Activated T-helper 2 cell treated with anti-CD3 and anti-CD28 coated beads, Interferon-gamma antibody, Interleukin-2, Interleukin-4, amounts not matched to agents 10 μg/mL and 5 μg/mL and 100 μg/mL, durations not matched to agents 14 hours and 24 hours and 36 hours (primary cell): ENCODE measurements at places on chromosomes 6 and 20.

DNA sequence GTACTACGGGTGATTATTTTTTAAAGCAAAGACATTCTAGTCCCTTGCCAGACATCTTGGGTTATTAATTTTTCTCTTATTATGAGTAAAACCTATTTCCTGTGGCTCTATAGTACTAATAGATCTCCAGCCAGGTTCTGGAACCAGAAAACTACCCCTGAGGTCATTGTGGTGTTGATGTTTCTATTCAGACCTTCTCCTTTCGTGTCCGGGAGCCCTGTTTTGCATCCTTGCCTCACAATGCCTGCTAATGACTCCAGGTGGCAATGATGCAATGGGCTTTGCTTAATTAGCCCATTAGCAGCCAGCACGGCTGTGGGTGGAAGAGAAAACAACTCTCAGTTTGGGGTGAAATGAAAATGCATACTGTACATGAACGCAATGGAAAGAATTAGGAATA, 62.9 kb upstream of the ARG1 start:
- H3K27ac ChIP-seq = no peak overlapping the region
- no peak overlapping the region for H3K4me3 ChIP-seq
- no peaks in the 10 kb centered on the region for H3K27me3 ChIP-seq

- H3K27ac ChIP-seq = no peak overlapping the region
- no peak overlapping the region for H3K4me3 ChIP-seq
- DNase-seq = no peak
- H3K36me3 ChIP-seq = no peaks in the 10 kb centered on the region
Observed at GRCh38 chr6:46062312-46062711, 46.7 kb upstream of the CLIC5 start.

DNA sequence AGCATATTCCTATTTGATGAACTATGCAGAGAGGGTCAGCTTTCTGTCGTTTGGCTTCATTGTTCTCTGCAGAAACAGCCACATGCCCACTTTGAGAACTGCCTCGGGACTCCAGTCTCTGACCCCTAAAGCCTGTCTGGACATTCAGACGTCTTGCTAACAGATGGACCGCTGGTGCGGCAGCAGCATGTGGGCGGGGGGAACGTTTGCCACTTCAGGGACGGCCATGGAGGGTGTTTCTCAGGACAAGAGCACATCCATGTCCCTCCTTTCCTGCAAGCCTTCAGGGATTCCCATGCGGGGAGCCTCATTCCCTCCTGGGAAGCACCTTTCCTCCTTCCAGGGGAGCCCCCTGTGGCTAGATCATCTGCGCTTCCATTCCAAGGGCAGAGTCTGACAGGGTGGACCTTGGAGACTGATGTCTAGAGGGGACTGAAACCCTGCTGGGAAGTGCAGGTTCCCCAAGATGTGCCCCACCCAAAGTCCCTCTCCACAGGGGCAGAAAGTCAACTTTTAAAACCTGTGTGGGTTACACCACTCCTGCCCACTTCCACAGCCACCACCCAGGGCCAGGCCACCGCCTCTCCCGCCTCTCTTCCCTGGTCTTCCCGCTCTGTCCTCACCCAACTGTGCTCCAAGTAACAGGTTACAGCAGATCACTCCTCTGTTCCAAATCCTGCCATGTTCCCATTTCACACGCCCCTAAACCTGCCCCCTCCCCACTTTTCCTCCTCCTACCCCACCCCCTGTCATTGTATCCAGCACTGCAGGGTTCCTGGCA, 94.8 kb upstream of the PMEPA1 start:
- H3K4me1 ChIP-seq = no peaks in the 10 kb centered on the region
- no peaks in the 10 kb centered on the region for H3K27me3 ChIP-seq
- no peak for DNase-seq
- no peak overlapping the region for H3K27ac ChIP-seq

DNA sequence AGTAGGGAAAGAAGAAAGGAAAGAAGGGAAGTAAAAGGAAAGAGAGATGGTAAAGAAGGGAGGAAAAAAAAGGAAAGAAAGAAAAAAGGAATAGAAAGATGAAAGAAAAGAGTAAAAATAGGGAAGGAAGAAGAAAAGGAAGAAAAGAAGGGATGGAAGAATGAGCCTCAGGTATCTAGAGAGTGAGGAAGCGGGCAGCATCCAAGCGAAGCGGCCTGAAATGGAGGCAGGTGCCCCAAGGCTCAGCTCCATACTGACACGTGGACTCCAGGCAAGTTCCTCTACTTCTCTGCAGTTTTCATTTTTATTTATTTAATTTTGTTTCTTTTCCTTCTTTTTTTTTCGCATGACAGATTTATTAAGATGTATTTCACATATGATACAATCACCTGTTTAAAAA, 373.1 kb downstream of the ESR1 start:
- no peak overlapping the region for H3K4me3 ChIP-seq
- H3K4me1 ChIP-seq = peaks cover 30% of the 10 kb centered on the region
- H3K36me3 ChIP-seq = peaks cover 32% of the 10 kb centered on the region

GRCh38 chr6:124941259-124941658, 21.0 kb upstream of the RNF217 start:
- H3K4me3 ChIP-seq = no peak overlapping the region
- no peak for DNase-seq
- H3K36me3 ChIP-seq = no peaks in the 10 kb centered on the region
- no peaks in the 10 kb centered on the region for H3K27me3 ChIP-seq
